Upper lobe of left lung (tissue), 6 donors: ENCODE measurements at places on chromosomes 7 and 10.
A peak's percentile ranks its signal among the peaks of the same experiment; 100 is the strongest.

- no peak for DNase-seq
These were observed 965 bp upstream of the CAMK1D start for GRCh38 chr10:12348294-12348869.

DNA sequence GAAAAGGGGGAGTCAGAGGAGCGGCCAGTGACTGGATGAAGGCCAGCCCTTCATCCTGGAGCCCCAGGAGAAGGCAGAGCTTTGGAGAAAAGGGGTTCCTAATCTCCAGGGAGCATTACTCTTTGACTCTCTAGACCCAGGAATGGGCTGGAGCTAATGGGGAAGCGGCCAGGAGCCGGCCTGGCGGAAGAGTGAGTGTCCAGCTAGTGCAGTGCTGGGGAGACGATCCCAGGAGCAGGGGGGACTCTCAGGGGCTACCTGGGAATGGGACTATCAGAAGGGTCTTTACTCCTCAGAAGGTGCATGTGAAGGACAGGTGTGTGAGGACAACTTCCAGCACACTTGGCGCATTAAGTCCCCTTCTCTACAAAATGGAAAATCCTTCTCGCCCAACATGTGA lies 2.4 kb upstream of the PAX2 start:
- DNase-seq: no peak

GRCh38 chr10:58282615-58283014 lies 13.7 kb downstream of the CISD1 start:
- DNase-seq: no peak

- peak; percentile 86 for DNase-seq
These were observed at the start of gene ABCB4 for GRCh38 chr7:87475359-87476178. Gene ABCB4 (minus strand): TSS chr7:87475680. CDS start chr7:87475465, 215 bp downstream.

GRCh38 chr10:113971349-113971973 lies 72.2 kb upstream of the ADRB1 start:
- DNase-seq: no peak

GRCh38 chr7:111980725-111981124 lies 225.5 kb downstream of the DOCK4 start:
- DNase-seq: no peak

DNA sequence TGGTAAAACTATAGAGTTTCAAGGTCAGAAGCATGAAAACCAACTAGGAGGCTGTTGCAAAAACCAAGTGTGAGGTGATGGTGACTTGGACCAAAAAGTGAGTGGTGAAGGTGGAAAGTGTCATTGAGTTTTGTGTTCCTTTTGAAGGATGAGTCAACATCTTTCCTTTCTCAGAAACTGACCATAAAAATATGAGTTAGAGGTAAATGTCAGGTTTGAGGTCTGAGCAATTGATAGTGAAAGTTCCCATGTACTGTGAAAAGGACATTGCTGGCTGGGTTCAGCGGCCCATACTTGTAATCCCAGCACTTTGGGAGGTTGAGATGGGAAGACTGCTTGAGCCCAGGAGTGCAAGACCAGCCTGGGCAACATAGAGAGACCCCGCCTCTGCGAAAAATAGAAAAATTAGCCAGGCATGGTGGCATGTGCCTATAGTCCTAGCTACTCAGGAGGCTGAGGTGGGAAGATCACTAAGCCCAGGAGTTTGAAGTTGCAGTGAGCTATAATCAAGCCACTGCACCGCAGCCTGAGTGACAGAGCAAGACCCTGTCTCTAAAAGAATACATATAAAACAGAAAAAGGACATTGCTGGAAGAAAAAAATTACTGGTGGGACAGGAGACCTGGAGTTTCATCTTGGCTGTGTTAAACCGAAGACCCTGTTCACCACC lies 89.3 kb upstream of the ARID5B start:
- no peak for DNase-seq

DNA sequence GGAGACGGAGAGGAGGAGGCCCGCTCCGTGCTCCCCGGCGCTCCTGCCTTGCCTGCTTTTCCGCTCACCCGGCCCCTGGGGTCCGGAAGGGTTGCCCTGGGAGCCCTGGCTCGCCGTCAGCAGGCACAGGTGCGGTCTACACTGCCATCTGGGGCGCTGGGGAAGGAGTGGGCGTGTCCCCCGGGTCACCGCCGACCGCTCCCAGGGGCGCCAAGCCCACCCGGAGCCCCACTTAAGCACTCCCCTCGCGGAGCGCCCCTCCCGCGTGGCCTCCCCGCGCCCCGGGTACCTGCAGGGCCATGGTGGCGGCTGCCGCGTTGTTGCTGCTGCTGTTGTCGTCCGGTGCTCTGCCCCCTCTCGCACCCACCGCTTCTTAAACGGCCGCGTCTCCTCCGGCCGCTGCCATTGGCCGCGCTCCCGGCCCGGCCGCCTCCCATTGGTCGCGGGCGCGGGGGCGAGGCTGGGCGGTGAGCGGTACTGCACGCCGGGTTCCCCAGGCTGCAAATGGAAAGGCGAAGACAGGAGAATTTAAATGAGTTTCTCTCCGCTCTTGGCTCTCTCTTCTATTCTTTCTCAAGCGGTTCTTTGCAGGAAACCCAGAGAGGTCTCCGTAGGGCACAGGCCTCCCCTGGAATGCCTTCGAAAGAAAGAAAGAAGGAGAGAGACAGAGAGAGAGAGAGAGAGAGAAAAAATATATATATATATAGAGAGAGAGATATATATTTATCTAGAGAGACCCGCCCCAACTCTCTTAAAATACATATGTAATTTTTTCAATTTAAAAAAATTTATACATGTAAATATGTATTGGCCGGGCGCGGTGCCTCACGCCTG lies at the start of gene ACBD7:
Gene ACBD7, minus strand, starts transcription at position 349 of the 834 bp plus-strand sequence. Its CDS starts 48 bp downstream, at position 301.
- peak; percentile 78 for DNase-seq

DNA sequence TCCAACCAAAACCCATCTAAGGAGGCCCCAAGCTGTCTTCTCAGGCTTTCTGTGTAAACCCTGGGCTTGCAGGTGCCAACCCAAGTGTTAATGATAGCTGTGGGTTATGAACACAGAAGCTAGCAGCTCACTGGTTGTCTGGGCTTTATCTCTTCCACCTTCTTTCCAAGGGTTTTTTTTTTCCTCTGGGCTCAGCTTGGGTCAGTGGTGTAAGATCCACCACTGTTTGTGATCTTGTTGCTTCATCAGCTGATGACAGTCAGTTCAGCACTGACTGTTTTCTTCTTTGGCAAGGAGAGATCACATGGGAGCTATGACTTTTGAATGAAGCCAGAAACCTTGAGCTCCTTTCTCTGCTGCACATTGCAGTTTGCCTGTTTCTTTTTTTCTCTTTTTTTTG lies 4.6 kb downstream of the GTPBP4 start:
- no peak for DNase-seq

- no peak for DNase-seq
These were observed 55.1 kb downstream of the CCDC3 start for GRCh38 chr10:12946372-12946771.

DNA sequence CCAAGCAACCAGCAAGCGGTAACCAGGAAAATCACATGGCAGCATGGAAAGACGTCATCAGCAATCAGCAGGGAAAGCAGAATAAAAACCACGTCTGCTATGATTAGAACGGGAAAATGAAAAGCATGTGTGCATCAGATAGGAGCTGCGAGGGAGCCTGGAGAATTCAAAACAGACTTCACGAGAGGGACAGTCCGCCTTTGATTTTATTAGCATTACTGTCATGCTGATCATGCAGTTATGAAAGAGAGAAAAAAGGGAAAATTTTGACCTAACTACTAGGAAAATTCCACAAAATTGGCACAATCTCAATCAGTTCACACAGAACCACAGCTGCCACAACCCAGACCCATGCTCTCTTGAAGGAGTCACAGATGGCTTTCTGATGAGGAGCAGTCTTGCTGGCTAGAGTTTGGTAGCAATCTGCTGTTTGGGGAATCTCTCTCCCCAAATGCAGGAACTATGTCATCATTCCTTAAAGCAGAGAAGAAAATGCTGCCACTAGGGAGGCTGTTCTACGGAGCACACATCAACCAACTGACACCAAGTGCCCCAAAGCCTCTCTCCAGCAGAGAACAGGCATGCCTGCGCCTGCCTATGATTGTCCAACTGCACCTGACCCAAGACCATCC lies 295.9 kb downstream of the TNS3 start:
- no peak for DNase-seq

DNA sequence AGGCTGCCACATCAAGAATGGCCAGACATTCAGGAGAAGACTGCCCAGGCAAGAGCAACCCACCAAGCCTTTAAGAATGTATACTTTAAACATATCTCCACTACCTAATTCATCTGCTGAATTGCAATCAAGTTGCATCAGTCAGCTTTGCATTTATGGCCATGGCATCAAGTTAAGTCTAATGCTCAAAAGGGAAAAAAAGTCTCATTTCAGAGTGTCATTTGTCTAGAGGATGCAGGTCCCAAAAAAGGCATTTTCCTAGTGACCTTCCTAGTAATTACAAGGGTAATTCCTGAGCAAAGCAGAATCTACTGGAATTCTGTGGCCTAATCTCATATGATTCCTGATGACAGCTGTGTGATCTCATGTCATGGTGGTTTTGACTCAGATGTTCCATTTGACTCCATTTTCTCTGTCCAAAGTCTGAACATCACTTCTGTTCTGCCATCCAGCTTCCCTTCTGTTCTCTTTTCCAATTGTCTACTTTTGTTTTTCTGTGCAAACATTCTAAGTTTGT lies 7.3 kb upstream of the CABCOCO1 start:
- DNase-seq: no peak

DNA sequence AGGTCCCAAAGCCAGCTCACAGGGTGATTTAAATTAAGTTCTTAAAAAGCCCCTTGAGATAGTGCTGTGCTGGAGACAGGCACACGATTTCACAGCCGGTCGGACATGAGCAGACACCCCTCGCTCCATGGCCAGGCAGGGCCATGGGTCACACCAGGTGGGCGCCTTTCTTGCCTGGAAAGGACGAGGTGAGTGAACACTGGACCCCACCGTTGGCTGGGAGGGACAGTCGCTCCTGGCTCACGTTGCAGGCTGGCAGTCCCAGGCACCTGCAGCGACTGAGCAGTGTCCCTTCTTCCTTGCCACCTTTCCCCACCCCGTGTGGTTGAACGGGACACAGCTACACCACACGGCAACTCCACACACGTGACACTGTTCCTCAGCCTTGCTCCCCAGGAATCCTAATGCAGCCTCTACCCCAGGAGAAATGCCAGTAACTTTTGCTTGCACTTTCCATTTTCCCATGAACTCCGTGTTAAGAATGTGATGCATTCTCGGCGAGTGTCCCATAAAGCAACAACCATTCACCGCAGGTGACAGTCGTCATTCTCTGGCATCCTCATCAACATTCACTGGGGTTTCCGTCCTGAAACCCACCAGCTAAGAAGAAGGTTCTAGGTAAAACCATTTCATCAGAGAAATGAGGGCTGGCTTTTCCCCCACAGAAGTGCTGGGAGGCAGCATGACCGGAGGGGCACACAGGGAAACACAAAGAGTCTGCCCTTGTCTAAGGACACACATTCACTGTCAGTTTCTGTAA lies 217.4 kb downstream of the ZMYND11 start:
- DNase-seq: no peak

DNA sequence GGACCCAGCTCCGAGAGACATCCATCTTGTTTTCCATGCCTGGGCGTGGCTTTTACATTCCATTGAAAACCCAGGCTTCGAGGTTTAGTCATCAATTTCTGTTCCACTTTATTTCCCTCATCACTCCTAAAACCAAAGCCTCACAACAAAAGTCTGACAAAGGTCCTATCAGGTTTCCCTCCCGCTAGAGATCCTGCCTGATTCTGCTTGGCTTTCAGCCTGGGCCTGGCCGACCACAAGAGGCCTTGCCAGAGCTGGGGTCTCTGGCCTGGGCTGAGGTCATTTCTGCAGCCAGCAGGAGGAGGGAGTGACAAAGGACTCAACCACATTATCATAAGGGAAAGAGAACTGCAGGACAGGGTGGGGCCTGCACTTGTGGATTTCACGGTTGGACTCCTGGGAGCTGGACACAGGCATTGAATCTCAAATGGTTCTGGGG lies 167.0 kb downstream of the FANK1 start:
- DNase-seq: no peak

DNA sequence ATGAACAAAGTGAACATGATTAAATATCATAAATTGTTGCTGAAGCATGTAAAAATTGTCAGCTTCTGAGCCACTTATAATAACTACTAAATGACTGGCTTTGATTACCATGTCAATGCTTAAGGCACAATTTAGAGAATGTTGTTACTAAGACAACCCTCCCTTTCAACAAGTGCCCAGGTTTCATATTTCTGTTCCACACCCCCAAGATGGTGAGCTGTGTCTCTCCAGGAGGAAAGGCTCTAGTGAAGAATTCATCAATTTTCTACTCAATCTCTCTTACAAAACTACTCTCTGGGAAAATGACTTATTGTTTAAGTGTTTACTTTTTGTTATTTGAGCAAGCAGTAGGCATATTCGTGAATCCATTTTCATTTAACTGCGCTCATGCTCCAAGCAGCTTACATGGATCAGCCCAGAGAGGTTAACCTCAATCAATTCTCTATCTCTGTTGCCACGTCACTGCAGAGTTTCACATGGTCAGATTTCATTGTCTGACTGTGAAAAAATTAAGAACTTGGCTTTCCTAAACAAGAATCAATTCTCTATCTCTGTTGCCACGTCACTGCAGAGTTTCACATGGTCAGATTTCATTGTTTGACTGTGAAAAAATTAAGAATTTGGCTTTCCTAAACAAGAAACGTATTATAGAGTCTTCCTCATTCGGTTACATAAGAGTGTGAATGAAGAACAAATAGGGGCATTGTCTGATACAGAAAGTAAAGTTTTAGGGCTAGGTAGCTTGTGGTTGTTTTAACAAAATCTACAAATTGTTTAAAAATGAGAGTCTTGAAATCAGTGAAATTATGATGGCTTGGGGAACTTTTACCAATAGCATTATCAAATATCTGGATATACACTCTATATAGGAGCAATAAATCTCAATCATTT lies 49.7 kb downstream of the CCDC71L start:
- DNase-seq: no peak

DNA sequence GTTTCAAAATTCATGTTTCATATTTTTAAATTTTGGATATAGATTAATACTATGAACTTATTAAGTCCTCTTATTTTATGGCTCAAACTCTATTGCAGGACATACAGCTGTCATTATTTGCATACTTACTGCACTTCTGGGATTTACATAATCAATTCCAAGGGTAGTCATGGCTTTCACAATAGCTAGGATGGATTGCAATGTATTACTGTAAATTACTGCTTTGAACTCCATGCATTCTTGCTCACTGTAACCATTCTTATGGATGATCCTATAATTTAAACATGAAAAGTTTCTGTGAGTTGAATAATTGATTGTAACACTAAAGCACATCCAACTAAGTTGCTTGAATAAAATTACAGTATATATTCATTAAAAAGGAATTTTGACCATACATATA lies 23.5 kb downstream of the GNAT3 start:
- no peak for DNase-seq
